Dorsolateral prefrontal cortex (tissue), 122 donors: ENCODE measurements at places on chromosomes 1 and 21. TPM values are rescaled to one million over a fixed set of nuclear protein-coding genes. Genes with fewer than 3 reads are reported as not detected.

CA6 gene
- total RNA-seq, result not detected

MRTO4 gene
- total RNA-seq, result 26.5 TPM

ADPRS gene
- 20.3 TPM for total RNA-seq

DFFB gene
- total RNA-seq, result 15.7 TPM

GRCh38 chr1:154199563-154199879 lies 6.6 kb downstream of the CFAP141 start:
- DNase-seq, result no peak

- no peak for DNase-seq
These were observed 73.3 kb downstream of the CD34 start for GRCh38 chr1:207837673-207838072.

DNA sequence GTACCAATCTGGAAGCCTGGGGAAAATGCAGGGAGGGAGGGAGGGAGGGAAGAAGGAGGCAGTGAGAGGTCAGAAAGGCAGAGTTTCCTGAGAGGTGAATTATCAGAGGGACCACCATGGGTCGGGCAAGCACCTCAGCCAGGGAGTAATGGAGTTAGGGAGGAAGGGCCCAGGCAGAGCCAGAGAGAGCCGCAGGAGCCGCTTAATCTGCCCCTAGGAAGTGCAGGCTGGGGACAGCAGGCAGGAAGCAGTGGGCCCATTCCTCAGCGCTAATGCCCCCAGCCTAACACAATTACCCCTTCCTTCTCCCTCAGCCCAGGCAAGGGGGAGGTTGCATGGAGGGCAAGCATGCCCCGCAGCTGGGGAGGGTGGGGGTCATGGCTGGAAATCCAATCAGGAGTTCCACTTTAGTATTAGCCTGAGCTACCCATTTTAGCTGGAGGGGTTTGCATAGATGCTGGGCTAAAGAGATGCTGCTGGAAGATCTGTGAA lies 109.0 kb downstream of the TMEM53 start:
- no peak for DNase-seq

- DNase-seq, result no peak
These were observed 21.5 kb upstream of the COL11A1 start for GRCh38 chr1:103129796-103130195.
